Motor neuron (in vitro differentiated cells): ENCODE measurements at places on chromosomes 16 and 17. TPM values are rescaled to one million over a fixed set of nuclear protein-coding genes. Genes with fewer than 3 reads are reported as not detected.
A peak's percentile ranks its signal among the peaks of the same experiment; 100 is the strongest.

DNA sequence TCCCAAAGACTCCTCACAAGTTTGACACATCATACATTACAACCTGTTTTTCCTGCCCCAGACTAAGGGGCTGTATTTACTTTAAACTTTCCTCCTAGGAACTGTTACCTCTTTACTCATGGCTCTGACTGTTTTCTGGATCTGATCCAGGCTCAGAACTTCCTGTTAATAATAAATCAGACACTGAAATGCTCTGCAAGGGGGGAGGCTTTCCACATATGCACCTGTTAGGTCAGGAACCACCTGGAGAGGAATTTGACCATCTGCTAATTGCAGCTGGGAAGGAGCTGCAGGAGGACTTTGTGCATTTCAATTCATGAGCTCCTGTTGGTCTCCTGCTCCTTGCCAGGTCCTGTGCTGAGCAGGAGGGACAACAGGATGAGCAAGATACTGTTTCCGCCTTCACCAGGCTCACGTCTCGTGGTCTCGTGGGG, 476.9 kb upstream of the CDH5 start:
- no peak for ATAC-seq

- peak; percentile 92 for ATAC-seq
Measured at GRCh38 chr17:71765437-71765836, 355.4 kb upstream of the SOX9 start.

DNA sequence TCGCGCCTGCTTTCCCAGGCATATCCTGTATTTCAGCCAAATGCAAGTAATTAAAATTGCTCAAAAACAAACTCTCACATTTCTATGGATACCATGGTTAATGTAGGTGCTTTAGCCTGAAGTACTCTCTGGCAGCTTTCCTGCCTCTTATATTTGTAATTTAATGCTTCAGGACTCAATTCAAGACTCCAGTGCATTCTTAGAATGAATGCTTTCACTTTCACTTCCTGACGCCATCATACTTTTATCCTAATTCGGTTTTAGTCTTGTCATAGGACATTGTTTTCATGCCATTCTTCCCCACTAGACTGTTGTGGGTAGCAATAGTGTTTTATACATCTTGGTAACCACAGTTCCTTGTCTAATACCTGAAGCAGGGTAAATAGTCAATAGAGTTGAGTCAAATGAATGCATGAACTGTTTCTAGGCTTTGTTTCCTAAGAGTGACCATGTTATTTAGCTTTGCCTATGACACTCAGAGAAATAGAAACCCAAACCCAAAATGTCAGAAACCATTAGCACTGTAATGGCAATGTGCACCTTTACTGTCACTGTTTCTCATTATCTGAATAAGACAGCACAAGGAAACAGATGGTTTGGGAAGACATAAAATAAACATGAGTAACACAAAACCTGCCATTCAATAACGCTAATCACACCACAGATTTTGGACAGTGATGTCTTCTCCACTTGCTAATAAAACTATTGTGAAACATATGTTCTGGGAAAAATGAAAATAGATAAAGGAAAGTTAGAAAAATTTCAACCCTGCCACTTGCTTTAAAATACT, 705.5 kb downstream of the CDH11 start:
- ATAC-seq, result no peak

Gene GLG1
- total RNA-seq, result 106 and 107 TPM in 2 replicates

Gene ITGB3
- 0.49 and 0.62 TPM in 2 replicates for total RNA-seq

Gene OR1F1
- total RNA-seq, result 2.7 TPM in 1 of 2 replicates, not detected in the other
